ENCODE measurements at places on chromosomes 6 and 20.

DNA sequence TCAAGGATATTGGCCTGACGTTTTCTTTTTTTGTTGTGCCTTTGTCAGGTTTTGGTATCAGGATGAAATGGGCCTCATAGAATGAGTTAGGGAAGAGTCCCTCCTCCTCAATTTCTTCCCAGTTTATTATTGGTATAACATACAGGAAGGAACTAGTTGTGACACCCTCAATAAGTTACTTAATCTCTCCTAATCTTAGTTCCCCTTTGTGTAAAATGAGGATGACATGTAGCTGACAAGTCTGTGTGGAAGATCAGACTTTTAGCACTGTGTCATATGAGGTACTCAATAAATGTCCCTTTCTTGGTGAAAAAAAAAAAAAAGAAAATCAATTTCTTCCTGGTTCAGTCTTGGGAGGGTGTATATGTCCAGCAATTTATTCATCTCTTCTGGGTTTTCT is 155.8 kb downstream of the PDE7B start:
- no peak for DNase-seq

DNA sequence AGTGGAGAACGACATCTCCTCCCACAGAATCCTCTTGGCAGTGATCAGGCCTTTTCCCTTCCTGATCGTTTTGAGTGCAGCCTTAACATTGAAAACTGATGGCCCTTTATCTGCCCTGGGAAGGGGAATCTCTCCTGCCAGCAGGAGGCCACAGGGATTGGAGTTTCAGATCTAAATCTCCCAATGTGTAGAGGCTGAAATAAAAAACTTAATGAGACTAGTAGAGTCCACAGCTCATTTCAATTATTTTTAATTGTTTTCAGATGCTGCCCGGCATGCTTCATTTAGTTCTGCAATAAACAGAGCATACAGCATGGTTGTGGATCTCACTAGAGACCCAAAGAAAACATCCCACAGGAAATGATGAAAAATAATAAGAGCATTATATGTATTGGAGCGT is 662.2 kb upstream of the HS3ST5 start:
- no peak for DNase-seq

DNA sequence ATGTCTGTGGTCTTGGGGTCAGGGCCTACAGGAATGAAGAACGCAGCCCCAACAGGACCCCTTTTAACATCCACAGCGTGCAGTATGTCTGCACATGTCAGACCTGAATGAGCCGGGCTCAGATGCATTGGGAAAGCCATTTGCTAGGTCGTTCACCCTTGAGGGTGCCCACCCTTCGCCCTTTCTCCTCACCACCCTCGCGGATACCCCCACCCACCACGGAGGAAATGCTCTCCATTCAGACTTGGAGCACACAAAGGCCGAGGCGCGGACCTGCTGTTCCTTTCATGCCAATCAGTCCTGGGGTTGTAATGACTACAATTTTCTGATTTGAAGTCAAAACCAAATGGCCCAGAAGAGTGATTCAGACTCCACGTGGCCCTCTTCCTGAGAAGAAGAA is 62.7 kb downstream of the EDN3 start:
- DNase-seq, result no peak

DNA sequence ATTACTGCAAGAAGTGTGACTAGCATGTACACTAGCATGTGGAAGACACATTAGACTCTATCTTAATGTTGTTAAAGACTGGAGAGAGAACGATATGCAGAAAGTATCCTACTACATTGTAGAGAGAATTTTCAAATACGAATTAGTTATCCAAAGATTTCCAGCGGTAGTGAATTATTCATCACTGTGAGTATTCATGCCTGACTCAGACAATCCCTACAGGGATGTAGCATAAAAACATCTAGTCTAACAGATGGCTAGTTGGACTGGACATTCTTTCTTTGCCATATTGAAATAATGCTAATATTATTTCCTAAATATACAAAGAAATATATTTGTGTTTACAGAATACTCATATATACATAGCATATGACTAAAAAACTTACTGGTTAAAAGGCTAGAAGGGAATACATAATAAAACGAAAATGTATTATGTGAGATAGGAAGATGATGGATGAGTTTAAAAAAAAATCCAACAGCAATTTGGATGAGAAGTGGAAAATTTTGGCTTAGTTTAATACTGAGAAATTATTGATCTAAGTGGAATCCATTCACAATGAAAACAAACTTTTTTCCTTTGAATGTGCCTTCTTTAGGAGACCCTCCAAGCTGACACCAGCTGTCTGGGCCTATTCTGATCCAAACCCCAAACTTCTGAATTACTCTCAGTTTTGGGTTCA is 580.7 kb downstream of the RFPL4B start:
- DNase-seq, result no peak

DNA sequence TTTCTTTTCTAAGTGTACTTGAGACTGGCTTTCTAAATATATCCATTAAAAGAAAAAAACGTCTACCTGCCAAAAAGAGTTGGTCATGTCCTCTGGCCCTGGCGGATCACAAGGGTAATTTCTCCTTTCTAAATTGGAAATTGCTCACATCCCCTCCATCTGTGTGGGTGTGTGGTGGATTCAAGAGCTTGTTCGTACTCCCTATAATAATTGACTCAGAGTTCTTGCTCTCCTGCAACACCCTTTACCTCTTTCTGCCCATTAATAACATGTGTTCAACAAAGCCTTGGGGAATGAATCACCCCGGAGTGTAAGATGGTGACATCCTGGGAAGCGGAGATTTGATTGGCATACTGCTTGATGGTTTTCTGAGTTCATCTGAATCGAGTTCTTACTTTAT is 263.8 kb downstream of the ALDH8A1 start:
- DNase-seq, result no peak

GRCh38 chr20:39700528-39700927 is 738.4 kb downstream of the DHX35 start:
- DNase-seq, result no peak

DNA sequence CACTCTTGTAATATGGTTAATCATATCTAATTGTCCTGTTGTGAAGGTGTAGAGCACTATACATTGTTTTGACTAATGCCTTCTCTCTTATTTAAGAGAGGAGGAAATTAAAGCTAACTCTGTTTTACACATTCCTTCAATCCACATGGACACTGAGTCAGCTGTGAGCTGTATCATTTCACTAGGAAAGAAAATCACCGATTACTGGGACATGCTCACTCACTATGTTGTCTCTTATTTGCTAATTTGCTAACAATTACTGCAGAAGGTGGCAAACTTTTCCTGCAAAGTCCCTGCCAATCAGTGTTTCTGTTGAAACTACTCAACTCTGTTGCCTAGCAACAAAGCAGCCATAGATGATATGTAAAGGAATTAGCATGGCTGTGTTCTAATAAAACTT is 98.2 kb downstream of the BCAS1 start:
- no peak for DNase-seq

DNA sequence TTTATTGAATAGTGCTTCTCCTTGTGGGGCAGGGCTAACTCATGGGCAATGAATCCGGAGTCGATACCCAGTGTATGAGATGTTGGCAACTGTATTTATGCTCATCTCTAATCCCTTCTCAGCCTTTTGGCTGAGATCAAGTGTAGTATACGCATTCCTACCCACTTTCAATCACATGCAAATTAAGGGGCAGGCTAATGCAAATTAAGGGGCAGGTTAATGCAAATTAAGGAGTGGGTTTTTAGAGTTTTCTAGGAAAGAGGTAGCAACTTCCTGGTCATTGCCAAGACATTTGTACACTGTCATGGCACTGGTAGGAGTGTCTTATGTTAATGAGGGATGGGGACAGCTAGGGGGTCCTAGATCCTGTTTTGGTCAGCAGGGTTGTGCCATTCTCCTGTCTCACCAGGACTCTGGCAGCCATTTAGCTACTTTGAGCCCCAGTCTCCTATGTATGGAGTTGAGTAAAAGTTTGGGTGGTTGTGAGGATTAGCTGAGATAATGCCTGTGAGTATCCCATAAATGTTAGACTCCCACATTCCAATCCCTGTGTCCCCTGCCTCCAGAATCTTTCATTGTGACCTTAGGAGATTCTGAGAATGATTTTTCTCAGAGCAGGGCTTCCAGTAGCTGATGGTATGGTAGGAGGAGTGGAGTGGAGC is at the start of gene CNBD2:
TSS of gene CNBD2 (plus strand) at position 612 of the 662 bp plus-strand sequence. CDS start 173 bp downstream, outside the sequence.
- DNase-seq, result no peak

GRCh38 chr20:25270829-25271251 is 23.0 kb downstream of the PYGB start:
- DNase-seq, result no peak

DNA sequence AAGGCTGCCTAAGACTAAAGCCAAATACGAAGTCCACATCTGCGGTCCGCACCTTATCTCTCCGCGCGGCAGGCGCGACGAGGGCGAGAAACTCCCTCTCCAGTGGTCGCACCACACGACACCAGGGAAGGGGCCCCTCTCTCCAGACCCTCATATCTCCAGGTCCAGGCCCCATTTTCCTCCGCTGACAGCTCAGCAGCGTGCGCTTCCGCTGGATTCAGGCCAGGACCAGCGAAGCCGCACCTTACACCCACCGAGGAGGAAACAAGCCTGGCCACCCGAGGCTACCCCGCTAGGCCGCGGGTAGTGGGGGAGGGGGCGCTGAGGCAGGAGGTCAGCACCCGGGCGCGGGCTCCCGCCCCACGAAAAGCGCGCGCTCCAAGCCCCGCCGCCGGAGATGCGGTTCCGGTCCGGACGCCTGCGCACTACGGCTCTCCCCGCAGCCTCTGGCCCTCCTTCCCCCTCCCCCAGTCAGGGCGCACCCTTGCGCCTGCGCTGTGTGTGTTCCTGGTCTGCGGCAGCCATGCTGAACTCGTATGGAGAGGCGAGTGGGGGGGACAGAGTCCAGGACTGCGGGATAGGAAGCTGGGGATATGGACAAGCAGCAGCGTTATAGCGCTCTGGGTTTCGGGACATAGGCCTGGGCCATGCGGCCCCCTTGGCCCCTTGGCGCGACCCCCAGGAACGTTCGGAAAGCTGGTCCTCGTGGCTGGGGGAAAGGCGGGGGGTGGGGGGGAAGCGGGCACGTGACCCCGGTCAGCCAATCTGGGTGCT is at the start of gene BRD2:
TSS of gene BRD2 (plus strand) at position 502 of the 774 bp plus-strand sequence. CDS start 4,305 bp downstream, outside the sequence.
- peak; percentile 89 for DNase-seq

DNA sequence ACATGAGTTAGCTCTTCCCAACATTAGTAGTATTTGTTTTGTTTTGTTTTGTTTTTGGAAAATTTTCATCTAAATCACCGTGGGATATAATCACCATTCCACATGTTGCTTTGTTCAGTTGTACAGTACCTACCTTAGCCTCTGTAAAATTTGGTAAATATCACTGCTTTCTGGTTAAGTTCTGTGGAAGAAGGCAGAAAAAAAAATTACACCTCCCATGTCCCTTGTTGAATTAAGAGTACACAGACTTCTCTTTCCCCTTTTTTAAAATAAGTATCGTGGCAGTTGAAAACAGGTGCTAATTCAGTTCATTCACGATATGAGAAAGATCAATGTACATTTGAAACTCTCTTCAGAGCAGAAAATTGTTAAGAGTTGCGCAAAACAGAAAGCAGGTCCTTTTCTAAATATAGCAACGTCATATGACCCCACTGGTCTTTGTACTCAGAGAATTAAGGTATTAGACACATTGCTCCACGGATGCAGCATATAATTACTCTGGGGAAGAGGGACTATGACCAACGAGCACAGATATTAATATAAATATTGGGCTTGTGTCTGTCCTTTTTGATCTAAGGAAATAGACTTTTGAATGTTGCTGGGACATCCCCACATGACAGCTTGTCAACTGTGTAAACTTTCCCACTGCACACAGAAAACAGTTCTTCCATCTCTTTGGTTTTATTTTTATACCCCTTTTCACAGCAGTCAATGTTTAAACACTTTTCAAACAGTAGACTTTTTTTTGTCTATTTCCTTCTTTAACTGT is 58.6 kb upstream of the ZNF217 start:
- DNase-seq, result peak; percentile 40

- no peak for DNase-seq
Measured at GRCh38 chr20:37387519-37388269, 41.8 kb downstream of the SRC start.

- DNase-seq, result no peak
Measured at GRCh38 chr6:146304181-146304580, 239.5 kb upstream of the RAB32 start.

DNA sequence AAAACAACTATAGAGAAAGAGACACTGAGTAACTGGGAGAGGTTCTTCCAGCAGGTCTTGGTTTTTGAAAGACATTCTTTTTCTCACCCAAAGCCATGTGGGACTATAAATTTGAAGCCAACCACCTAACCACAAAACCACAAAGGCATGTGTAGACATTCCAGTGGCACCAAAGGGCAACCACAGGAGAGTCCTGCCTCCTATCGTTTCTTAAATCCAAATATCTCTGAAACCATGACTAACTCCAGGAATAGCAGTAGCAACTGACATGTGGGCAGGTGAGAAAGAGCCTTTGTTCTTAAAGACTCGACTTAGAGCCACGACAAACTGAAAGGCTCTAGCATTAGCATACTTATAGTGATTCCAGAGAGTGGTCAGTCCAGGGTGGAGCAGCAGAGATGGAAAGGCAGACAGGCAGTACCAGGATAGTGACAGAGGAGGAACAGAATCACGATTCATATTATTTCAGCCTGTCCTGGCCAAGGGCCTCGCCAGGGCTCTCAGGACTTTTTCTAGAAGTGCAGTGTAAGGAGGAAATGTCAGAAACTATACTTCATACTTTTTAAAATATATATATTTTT is 9.4 kb upstream of the COL9A1 start:
- DNase-seq, result peak; percentile 85

GRCh38 chr6:35165630-35166071 is 24.5 kb upstream of the TCP11 start:
- DNase-seq, result no peak

DNA sequence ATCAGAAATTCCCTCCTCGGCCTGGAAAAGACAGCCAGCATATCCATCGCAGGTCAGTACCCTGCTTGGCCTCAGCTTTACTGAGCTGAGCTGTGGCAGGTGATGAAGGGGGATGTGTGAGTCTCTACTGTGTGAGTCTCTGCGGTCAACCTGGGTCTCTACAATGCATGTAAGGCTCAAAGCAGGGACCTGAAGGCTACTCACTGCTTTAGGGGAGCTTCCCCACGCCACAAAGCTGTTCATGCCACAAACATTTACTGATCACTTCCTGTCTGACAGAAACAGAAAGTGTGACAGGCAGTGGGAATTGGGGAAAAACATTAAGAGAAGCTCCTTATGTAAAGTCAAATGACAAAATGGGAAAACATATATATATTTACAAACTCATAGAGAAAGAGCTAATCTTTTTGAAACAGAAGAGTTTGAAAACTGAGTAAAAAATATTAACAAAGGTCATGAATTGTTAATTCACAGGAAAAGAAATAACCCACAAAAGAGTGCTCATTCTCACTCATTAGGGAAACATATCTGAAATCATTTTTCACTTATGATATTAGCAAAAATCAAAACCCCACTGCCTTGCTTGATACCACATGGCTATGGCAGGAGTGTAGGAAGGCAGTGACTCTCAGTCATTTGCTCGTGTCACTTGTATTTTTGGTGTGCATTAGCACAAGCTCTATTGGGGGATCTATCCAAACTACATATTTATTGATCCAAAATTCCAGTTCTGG is 5.8 kb downstream of the BTN3A3 start:
- DNase-seq, result no peak

DNA sequence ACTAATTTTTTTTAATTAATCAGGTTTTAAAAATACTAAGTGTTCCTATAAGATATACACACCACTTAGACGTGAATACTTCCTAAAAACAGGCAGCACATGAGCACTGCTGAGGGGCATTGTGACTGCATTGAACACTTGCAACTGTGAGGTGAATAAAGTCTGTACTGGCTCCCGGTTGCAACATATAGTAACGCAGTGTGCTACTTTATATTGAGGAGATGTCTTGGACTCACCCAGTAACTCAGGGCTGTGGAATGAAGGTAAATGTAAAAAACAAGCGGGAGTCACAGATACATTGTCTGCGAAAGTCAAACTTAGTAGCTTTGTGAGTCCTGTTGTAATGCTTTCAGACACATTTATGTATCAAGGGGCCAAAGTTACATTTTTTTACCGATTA is 17.0 kb upstream of the HLA-A start:
- no peak for DNase-seq

All from SW480 (cell line).